ENCODE measurements at places on chromosomes 4 and X.
A peak's percentile ranks its signal among the peaks of the same experiment; 100 is the strongest.

GRCh38 chrX:14243823-14244222 lies 214.1 kb upstream of the GEMIN8 start:
- no peak for DNase-seq

GRCh38 chr4:170234800-170235199 lies 145.0 kb upstream of the AADAT start:
- DNase-seq = no peak

DNA sequence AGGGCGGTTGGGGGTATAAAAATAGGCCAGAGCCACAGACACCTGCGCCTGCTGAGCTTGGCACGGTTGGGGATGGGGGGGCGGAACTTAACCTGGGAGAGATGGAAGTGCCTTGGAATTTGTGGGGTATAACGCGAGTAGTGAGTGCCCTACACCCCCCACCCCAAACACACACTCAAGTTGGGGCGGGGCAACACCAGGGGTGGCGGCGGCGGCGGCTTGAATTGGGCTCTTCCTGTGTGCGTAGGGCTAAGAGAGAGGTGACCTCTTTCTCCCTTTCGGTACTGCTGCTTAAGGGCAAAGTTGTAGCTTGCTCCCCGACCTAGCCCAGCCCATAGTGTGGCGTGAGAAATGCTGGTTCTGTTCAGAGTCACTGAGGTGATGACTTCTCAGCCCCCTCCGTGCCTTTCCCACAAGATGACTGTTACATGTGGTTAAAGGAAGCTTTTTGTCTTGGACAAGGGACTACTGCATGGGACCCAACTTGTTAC lies 839 bp downstream of the STK26 start:
- DNase-seq = no peak

GRCh38 chr4:1230971-1231636 lies 17.8 kb downstream of the CTBP1 start:
- no peak for DNase-seq

DNA sequence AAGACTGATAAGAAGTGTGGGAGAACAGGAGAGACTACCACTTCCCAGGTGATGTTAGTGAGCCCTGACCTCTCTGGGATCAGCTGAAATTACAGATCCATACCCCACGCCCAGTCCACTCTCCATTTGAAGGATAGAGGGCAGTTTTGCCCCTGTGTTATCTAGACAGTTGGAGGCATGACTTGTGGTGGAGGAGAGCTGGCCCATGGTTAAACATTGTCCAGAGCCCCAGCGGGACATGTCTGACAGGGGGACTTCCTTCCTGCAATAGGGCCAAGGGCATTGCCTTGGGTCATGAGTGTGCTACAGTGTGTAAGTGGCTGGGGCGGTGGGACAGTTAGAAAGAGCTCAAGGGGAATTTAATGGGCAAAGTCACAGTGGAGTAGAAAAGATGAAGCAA lies 181.1 kb downstream of the MID1IP1 start:
- no peak for DNase-seq

- no peak for DNase-seq
Observed at GRCh38 chrX:30689116-30689515, 35.9 kb downstream of the GK start.

- no peak for DNase-seq
Observed at GRCh38 chrX:13433298-13433605, 113.4 kb upstream of the ATXN3L start.

GRCh38 chrX:132694382-132694781 lies 205.5 kb upstream of the MBNL3 start:
- no peak for DNase-seq

DNA sequence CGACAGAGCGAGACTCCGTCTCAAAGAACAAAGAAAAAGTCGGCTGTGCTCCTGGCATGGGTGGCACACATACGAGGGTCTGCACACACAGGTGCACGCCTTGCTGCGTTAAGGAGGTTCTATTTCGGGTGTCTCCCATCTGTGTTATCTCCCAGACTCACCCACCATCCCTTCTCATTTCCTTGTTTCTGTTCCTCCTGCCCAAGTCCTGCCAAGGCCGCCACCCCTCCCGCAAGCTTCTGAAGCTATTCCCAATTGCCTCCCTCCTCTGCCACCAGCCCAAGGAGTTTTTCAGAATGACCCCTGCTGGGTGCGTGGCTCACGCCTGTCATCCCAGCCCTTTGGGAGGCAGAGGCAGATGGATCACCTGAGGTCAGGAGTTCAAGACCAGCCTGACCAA lies 6.0 kb upstream of the IL3RA start:
- DNase-seq = no peak

GRCh38 chr4:136634121-136634520 lies 898.2 kb downstream of the PCDH18 start:
- no peak for DNase-seq

DNA sequence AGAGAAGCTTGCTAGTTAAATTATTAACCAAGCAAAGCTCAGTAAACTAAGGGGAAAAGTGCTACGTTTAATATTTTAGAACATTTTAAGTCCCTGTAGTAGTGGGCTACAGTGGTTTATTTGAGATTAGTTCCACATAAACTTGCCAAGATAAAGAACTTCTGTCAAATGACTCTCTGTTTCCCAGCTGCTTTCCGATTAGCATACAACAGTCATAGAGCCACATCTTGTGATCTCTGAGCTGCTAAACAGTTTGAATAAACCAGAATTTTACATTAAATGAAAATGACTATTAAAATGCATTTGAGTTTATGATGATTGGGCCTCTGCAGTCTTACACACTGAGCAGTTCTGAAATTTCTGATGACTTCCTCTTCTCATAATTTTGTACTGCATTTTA lies 568.5 kb downstream of the IQCM start:
- no peak for DNase-seq

DNA sequence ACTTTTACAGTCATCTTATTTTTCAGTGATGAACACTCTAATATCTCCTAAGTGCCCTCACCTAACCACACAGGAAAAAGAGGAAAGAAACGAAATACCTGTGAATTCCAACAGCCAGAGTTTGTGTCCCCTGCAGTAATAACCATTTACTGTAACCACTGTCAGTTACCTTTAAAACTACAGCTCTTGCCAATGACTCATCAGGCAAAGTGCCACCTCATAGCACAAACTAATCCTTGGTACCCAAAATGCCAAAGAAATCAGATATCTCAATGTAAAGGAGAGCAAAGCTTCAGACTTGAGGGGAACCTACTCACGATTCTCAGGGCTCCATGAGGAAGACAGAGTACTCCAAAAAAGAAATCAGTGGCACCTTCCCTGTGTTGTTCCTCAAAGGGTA lies 146.5 kb downstream of the NDST3 start:
- no peak for DNase-seq

DNA sequence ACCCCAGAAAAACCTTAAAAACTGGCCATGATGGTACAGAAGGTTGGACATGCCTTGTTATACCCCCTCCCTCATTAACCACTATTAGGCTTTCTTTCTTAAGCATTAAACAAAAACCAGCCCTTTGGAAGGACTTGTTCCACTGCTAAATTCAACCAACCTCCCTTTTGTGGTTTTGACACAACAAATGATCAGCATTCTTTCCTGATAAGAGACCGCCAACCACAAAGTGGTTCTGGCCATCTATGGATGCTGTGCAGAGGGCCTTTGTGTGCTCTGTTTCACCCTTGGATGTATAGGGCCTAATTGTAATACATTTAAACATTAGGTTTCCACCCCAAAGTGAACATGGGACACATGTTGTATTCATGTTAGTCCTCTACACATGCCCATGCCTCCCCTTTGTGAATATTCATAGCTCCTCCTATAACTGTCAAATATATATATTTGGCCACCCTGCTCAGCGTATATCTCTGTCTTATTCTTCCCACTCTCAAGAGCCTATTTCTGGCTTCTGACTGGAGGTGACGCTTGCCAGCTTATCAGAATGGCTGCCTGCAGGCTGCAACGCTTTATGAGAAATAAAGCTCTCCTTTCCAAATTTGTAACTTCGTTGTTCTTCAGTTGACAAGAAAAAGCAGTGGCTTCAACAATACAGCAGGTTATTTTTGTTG lies 126.6 kb downstream of the NPNT start:
- DNase-seq = no peak

GRCh38 chr4:110294165-110294564 lies 95.8 kb upstream of the ELOVL6 start:
- DNase-seq = no peak

- no peak for DNase-seq
Observed at GRCh38 chrX:115939070-115939469, 231.5 kb upstream of the AGTR2 start.

DNA sequence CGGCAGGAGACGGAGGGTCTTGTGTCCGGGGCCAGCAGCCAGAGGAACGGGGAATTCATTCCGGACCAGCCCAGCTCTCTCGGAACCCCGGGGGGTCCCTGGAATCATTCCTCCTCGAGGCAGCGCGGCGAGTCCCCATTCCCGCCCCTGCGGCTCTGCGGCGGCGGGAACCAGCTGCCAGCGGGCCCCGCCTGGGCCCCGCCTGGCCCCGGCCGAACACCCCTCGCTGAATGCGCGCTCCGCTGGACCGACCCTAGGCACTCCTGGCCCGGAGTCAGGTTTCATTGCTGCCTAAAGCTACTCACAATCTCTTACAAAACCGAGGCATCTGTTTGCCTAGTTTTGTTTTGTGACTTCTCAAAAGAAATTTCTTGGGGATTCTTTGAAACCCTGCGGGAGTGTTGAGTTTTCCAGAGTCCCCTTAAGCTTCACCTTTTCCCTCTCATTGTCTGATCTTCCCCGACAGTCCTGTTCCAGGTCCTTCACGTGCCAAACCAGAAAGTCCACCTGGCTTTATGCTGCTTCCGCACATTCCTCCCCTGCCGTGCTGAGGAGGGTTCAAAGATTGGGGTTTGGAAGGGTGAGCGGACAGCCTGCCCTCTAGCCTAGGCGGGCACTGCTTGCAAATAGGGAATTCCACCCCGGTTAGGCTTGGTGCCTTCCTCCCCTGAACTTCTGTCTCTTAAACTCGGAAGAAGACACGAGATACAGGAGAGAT lies 789 bp downstream of the ARHGAP10 start:
- DNase-seq = no peak

DNA sequence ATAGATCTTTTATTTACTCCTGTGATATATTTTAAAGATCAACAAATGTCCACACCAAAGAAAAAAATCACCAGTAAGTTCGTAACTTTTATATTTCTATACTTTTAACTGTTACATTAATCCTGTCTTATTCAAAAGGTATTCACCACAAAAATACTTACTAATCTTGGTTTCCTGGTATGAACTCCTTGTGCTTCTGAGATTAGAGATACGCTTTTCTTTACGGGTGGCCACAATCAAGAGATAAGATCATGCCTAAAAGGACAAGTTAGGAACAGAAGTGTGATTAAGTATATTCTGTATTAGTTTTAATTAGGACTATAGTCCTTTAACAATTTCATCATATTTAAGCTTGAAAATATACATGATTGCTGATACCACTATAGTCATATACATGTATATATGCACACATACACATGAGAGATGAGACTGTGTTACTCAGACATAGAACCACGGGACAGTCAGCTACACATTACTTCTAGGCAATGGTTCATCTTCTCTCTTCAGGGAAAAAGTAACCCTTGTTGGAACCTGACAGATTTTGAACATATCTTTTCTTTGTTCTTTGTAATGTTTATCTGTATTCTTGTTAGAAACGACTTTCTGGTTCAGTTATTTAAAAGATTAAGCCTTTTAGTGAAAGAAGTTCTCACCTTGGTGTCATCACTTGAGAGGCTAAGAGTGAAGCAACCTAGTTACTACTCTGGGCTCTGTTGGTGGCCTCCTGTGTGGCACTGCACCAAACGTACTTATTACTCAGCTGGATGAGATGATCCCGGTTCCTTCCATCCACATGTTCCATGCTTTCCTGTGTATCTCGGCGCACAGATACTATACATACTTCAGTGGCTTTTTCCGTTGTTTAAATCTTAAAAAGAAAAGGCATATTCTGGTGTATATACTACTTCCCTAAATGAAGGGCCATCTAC lies 146.1 kb downstream of the CBR4 start:
- DNase-seq = no peak

DNA sequence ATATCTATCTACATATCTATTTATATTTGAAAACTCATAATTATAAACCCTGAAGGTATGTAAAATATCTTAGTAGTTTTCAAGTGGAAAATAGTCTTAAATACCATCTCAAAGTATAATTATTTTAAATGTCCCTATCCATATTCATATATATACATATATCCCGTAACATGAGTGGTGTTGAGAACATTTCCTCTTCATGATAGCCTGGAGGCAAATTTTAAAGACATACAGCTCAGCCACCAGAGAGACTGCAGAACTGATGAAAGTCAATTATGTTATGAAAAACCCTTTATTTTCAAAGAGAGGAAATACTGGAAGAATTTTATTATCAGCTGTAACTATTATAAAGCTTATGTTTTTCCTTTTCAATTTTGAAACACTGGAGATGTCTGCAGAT lies 1806.7 kb upstream of the PCDH7 start:
- no peak for DNase-seq

GRCh38 chr4:81173213-81173612 lies 41.8 kb downstream of the PRKG2 start:
- DNase-seq = no peak

- DNase-seq = no peak
Observed at GRCh38 chrX:71997320-71997719, 86.7 kb downstream of the NHSL2 start.

- no peak for DNase-seq
Observed at GRCh38 chr4:31021008-31021407, 300.8 kb downstream of the PCDH7 start.

GRCh38 chr4:1172971-1173757 lies 781 bp upstream of the SPON2 start:
- DNase-seq = no peak

- DNase-seq = no peak
Observed at GRCh38 chr4:75745721-75746199, 21.4 kb downstream of the USO1 start.

DNA sequence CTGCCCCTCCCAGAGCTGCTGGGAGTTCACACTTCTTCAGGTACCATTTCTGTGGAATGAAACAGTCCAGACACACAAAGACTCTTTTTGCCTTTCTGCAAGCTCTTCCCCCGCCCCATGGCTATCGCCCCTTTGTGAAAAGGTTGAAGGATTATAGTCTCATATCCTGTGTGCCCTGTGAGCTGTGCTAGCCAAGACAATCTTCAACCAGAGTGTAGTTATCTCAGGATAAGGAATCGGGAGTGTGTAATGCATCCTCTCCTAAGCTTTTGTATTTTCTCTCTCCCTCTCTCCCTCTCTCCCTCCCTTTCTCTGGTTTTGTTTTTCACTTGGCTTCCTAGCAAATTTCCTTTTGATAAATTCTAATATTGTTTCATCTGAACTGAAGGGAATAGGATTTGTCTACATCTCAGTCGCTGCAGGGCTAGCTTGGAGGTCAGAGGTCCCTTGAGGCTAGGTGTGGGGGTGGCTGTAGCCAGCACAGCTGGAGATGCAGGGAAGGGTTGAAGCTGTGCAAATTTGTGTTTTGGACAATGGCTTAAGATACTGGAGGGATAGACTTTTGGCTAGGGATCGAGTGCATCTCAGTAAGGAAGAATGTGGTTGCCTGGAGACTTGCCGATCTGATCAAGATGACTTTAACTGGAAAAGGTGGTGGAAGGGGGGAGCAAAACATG lies 74.6 kb upstream of the NALF2 start:
- DNase-seq = no peak

DNA sequence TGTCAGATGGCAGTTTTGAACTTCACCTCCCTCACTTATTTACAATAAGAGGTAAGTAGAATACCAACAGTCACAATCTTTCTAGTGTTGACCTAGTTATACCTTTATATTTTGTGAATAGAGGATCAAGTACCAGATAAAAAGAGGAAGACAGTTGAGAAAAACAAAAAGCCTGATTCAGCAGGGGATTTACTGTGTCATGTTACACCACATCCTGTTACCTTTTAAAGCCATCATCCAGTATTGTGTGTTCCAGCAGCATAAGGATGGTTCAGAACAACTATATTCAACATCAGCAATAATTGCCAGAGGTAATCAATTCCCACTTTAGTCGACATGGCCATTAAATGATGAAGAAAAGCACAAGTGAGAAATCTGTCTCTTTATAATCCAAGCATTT lies 21.3 kb upstream of the CXCL6 start:
- DNase-seq = peak; percentile 42

All from NCI-H2029 treated with DMSO at 0.1 percent for 48 hours (cell line).